ENCODE measurements at places on chromosomes 7 and 10.

GRCh38 chr10:64732372-64732957, 1211.3 kb downstream of the REEP3 start:
- no peak for DNase-seq

DNA sequence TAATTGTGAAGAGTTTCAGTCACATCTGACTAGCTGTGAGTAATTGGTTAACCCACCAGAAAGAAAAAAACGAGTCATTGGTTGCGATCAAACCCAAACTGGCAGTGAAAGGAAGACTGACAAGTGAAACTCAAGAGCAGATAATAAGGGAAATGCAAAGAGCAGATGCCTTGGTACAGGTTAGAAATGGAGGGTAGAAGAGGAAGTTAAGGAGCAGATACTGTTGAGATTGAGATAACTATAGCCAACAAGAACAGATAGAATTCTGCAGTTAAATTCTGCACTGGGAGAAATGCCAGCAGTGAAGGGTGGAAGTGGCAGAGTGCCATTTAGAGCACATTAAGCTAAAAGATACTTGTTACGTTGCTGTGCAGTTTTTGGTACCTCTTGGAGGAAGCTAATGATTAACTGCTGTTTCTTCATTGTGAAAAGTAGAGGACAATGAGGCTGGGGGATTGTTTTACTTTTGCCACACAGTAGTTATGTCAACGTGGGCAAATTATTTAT, 65.8 kb downstream of the CDK13 start:
- no peak for DNase-seq

DNA sequence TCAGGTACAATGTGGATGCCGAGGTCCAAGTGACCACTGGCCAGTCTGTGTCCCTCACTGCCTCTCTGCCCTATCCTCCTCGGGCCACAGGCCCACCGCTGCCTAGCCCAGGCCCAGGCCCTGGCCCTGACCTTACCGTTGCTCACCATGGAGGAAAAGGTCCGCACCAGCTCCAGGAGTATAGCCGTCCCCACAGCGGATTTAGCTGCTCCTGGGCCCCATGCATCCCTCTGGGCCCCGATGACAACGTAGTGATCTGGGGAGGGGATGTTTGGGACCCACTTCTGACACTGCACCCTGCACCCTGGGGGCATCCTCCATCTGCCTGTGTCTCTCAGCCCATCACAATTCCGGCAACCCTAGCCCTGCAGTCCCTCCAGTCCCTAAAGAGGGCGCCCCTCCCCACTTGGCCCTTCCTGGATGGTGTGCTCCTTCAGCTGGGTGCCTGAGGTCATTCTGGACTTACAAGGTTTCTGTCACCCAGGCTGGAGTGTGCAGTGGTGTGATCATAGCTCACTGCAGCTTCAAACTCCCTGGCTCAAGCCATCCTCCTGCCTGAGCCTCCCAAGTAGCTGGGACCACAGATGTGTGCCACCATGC, 12.1 kb downstream of the TFR2 start:
- DNase-seq, result no peak

GRCh38 chr7:138961159-138961558, 20.0 kb downstream of the KIAA1549 start:
- DNase-seq, result no peak

DNA sequence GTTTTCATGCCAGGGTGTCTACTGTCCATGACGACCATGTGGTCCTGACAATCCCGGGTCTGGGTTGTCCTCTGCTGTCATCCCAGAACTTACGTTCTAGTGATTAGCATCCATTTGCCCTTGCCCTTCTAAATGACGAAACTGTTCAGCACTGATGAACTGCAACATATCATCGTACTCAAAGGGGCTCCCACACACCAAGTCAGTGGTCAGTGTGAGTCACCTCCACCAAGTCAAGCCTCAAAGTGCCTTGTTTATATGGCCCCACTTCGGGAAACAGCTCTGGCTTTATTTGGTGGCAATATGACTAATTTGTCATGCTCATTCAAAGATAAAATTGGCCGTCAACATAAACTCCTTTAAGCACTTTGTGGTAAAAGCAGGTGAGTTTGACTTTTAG, 110.7 kb downstream of the FRMD4A start:
- DNase-seq, result no peak

DNA sequence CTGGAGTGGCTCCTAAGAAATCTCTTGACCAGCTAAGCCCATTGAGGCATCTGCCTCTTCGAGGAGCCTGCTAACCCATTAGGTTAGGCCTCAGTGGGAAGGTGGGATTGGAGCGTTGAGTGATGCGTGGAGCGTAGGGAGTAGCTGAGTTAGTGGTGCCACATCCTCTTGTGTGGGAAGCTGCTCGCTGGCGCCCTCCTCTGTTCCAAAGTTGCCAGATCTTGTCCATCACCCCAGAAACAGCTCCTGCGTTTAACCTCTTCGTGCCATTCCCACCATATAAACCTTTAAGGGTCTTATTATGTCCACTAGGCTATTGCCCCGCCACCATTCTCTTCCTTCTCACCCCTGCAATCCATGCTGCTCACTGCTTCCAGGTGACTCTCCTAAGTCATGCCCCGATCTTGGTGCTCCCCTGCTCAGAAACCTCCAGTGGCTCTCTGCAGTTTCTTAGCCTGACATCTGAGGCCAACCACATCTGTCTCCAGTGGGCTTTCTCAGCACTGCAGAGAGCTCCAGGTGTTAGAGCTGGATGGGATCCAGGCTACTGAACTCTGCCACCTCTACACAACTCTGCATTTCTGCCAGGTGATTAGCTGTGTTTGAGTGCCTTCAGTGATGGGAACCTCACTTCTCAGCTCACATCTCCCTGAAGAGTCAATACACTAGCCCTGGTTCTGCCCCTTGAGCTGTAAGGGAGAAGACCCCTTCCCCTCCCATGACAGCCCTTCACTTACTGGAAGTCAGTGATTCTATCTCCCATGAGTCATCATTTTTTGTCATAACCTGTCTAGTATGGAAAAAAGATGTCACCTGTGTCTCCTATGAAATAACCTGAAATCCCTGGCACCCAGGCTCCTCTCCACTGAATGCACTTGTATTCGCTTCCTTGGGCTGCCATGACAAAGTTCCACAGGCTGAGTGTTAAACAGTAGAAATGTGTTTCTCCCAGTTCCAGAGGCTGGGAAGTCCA, 65.0 kb upstream of the FGFR2 start:
- no peak for DNase-seq

GRCh38 chr7:78057571-78057970, 259.0 kb downstream of the PHTF2 start:
- DNase-seq, result no peak

DNA sequence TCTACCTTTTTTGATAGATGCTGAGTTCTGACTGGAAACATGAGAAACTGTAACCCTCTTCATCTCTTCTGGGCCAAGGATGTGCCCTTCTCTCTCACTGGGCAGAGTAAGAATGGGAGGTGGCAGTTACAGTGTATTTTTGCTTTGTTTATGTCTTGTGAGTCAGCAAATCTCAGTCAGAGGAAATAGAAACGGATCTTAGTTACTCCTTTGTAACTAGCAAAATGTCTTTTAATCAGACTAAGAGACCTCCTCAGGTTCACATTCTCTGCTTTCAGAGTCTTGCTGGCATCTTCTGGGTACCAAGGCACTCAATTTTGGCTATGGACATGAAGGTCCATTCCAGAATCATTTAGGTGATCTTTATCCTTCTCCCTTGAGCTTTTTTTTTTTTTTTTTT, 70.9 kb downstream of the HHEX start:
- no peak for DNase-seq

GRCh38 chr10:103277713-103278536, 987 bp downstream of the INA start:
- no peak for DNase-seq

- DNase-seq, result no peak
Measured at GRCh38 chr7:50858528-50859245, 76.0 kb upstream of the GRB10 start.

GRCh38 chr7:137342265-137342664, 1.3 kb downstream of the PTN start:
- no peak for DNase-seq

DNA sequence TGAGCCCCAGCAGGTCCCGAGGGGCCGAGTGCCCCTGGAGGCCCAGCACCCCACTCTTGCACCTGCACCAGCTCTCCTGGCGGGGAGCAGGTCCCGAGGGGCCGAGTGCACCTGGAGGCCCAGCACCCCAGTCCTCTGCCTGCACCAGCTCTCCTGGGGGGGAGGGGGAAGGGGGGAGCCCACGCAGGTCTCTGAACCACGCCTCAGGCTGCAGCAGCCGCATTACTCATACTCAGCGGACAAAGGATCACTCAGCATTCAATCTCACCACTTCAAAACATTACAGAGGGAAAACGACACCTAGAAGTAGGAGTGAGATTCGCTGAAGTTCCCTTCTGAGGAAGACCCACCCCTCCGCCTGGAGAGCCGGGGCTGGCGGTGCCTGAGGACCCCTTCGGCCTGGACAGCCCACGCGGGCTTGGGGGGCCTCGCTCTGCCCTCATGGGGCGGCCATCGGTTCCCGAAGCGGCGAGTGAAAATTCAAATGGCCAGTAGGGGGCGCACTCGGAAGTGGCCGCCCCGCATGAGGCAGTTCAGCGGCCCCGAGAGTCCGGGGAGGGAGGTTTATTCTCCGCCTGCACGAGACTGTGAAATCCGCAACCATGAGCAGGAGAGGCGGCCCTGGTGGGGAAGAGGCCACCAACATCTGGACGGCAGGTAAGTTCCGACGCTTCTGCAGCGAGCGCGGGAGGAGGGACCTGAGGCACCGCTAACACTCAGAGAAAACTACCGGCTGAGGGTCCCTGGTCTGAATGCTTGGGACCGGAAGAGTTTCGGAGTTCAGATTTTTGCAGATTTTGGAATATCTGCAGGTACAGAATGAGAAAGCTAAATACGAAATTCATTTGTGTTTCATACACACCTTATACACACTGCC, 1.1 kb upstream of the GPER1 start:
- peak; percentile 61 for DNase-seq

DNA sequence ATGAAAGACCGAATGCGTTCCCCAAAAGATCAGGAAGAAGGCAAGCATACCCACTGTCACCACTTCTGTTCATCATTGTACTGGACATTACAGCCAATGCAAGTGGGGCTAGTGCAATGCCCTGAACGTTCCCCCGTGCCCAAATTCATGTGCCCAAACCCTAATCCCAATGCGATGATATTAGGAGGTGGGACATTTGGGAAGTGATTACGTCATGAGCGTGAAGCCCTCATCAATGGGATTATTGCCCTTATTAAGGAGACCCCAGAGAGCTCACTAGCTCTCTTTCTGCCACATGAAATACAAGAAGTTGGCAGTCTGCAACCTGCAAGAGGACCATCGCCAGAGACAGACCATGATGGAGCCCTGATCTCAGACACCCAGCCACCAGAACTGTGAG, 511.4 kb upstream of the TPK1 start:
- DNase-seq, result no peak

GRCh38 chr10:103467406-103467805, 8.7 kb upstream of the CALHM1 start:
- DNase-seq, result no peak

DNA sequence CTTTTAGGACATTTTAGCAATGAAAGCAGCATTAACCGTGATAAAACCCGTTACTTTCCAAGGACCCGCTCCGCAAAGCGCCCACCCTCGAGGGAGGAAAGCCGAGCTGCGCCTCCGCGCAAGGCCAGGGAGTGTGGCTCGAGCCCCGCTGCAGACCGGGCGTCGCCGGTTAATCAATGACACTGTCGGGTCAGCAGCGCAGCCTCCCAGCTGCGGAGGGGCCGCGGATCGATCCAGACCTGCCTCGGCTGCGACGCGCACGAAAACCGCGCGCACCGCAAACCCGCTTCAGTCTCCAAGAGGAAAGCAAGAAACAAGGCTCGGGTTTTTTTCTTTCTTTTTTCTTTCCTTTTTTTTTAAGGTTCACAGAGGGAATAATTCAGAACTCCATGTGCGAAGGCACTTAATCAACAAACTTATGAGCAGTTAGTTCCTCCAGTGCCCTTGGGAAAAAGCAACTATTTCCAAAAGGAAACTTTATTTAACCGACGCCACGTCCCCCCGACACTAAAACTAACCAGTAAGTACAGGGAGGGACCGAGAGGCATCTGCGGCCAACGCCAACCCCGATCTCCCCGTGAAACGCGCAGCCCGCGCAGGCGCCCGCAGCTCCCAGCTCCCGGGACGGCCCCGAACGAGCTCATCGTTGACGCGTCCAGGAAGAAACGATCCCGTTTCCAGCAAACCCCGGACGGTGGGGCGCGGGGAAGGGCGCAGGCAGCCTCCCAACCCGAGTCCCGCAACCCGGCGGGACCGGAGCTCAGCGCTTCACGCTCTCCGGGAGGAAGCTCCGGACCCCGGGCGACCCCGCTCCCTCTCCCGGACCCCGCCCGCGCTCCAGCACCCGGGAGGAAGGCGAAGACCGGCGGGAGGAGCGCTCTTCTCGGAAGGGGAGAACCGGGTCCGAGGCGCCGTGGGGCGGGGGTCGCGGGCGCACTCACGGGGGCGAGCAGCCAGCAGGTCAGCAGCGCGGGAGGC, 598 bp downstream of the VIPR2 start:
- no peak for DNase-seq

DNA sequence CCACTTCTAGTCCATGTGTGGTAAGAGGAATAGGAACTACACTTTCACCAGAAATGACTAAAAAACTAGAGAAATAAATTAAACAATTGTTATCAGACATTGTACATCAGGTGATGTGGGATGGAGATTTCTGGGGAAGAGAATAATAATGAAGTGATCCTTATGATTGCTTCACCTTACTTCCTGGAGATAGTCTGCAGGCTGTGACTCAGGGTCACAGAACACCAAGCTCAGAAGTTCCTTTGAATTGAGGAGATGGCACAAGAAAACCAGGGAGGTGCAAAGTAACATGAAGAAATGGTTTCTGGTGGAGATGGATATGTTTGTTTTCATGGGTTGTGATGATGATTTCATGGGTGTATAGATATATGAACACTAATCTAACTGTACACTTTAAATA, 44.5 kb downstream of the ZWINT start:
- DNase-seq, result no peak

- no peak for DNase-seq
Measured at GRCh38 chr10:79229071-79229541, 118.2 kb upstream of the PPIF start.

DNA sequence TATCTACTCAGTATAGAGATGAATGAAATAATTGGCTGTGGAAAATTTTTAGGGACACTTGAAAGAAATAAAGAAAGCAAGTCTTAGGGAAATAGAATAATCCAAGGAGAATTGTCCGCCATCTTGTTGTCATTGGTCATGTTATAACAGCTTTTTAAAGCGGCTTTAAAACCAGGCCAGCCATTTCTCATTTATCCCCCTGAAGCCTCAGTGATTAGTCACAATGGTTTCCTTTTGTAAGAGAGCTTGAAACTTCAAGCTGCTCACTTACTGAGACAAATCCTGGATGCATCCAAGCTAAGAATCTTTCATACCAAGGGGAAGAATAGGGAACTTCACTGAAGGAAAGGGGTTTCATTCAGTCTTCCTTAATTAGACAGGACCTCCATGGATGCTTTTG, 67.9 kb downstream of the SGCE start:
- DNase-seq, result no peak

- DNase-seq, result no peak
Measured at GRCh38 chr10:35855155-35855947, 213.3 kb upstream of the FZD8 start.

- no peak for DNase-seq
Measured at GRCh38 chr10:78292982-78293865, 259.6 kb downstream of the RPS24 start.

All from activated T-helper 1 cell treated with anti-CD3 and anti-CD28 coated beads, Interleukin-2, amount 50 U/mL, for 16 hours (primary cell).